Pulmonary artery endothelial cell (primary cell): ENCODE measurements at places on chromosomes 6 and 20. TPM values are rescaled to one million over a fixed set of nuclear protein-coding genes. Genes with fewer than 3 reads are reported as not detected.

DNA sequence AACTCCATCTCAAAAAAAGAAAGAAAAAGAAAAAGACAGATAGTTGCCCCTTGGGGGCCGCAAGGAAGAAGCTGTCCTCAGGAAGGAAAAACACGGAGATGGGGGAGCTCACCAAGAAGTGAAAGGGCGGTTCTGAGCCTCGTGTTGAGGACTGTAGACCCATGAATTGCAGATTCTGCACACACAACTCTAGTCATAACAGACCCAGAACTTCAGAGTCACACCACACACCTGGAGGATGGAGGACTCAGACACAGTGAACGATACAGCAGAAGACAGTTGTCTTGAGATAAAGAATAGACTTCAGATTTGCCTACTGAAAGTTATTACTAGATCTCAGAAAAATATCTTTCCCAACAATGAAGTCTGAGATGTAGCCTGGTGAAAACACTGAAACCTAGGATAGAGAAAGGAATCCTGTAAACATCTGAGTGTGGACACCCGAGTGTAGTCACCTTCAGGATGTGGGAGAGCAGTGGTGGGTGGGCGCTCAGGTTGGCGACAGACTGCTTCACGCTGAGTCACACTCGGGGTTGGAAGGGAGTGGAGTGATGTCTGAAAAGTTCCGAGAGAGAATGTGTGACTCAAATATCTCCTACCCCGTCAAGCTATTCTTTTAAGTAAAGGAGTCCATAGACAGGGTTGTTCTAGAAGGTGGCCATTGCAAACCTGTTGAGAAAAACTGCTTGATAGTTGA is 88.1 kb downstream of the MAP3K4 start:
- DNase-seq = no peak

DNA sequence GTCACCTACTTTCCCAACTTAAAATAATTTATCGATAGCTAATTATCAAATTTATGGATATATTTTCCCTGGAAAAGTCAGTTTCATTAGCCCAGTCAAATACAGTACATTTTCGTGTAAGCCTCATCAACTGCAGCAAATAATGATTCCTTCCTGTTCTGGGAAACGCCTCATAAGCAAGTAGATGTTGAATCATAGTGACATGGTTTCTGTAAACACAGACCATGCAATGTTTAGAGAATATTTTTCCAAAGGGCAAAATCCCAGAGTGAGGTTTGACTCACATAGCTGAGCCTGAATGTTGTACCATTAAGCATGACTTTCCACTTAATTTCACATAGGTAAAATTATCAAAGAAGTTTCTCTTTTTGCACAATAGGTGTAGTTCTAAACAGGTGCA is 16.7 kb upstream of the VNN1 start:
- no peak for DNase-seq

GRCh38 chr6:149615805-149616204 is 32.7 kb downstream of the KATNA1 start:
- DNase-seq = no peak

GRCh38 chr6:131026243-131026642 is 36.8 kb downstream of the EPB41L2 start:
- DNase-seq = no peak

DNA sequence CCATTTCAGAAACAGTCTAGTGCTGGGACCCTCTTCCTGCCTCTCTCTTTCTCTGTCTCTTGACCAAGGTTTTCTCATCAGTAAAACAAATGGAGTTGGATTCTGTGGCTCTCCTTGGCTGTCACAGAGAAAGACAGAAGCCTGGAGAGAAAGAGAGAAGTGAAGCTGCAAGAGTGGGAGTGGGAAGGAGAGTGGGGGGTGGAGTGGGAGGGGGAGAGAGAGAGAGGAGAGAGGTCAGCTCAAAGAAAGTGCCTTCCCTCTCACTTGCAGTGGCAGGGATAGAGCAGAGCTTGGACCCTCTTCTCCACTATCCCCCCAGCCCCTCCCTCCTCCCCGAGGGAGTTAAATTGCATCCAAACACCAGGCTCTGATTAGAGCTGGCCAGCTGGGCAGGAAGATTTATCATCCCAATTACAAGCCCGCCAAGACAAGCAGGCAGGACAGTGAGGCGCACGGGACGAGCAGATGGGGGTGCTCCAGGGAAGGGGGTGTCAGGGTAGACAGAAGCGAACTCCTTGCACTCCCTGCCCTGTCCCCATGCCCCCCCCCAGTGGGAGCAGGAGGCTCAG is 74.3 kb downstream of the CD40 start:
- DNase-seq = no peak

GRCh38 chr6:44243345-44243744 is 3.6 kb upstream of the HSP90AB1 start:
- no peak for DNase-seq

GRCh38 chr6:11260249-11261038 is 28.0 kb upstream of the NEDD9 start:
- no peak for DNase-seq

- no peak for DNase-seq
Observed at GRCh38 chr6:112660626-112661025, 313.5 kb downstream of the RFPL4B start.

DNA sequence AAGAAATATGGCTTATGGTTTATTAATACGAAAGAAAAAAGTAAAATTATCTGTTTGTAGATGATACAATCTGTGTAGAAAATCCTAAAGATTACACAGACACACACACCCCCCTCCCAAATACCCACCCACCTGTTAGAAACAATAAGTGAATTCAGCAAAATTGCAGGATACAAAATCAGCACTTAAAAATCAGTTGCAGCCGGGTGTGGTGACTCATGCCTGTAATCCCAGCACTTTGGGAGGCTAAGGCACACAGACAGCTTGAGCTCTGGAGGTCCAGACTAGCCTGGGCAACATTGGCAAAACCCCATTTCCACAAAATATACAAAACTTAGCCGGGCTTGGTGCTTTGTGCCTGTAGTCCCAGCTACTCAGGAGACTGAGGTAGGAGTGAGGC is 42.3 kb downstream of the NINL start:
- no peak for DNase-seq

The FAM83C gene
- not detected in 2 replicates for total RNA-seq

The GPR63 gene
- total RNA-seq = under 0.01 and 0.11 TPM in 2 replicates

The KIF6 gene
- total RNA-seq = not detected in 2 replicates

The PPP1R3G gene
- total RNA-seq = 0.33 and 0.39 TPM in 2 replicates

The BPIFB1 gene
- total RNA-seq = not detected in 2 replicates

The CPNE5 gene
- 6.9 and 7.5 TPM in 2 replicates for total RNA-seq
